ENCODE measurements at places on chromosomes 2 and 18. TPM values are rescaled to one million over a fixed set of nuclear protein-coding genes. Genes with fewer than 3 reads are reported as not detected.

The SOWAHC gene
- 19.9 TPM for total RNA-seq

The PDE1A gene
- 6.3 TPM for total RNA-seq

GRCh38 chr18:64379662-64380061, 230.8 kb upstream of the LINC00305 start:
- H3K27me3 ChIP-seq, result no peaks in the 10 kb centered on the region
- H3K36me3 ChIP-seq, result no peaks in the 10 kb centered on the region
- H3K4me3 ChIP-seq, result no peak overlapping the region
- H3K27ac ChIP-seq, result no peak overlapping the region
- no peaks in the 10 kb centered on the region for H3K4me1 ChIP-seq

The SLC20A1 gene
- 59.4 TPM for total RNA-seq

DNA sequence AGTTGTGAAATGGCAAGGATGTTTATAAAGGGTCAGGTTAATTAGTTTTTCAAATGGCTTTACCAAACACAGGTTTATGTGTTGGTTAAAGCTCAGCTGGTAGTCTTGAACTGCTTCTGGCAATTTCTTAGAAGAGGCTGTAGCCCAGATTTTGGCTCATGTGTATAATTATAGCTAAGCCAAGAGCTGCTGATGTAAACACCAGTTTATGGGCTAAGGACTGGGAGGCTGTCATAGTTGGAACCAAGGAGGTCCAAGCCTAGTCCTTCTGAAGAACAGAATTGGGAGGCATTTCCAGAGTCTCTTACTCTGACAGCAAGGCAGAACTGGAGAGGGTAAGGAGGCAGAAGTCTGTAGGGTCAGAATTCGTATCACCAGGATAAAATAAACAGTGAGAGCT, 25.4 kb downstream of the UBE2E3 start:
- H3K27me3 ChIP-seq, result no peaks in the 10 kb centered on the region
- no peaks in the 10 kb centered on the region for H3K36me3 ChIP-seq
- no peaks in the 10 kb centered on the region for H3K4me1 ChIP-seq
- no peak overlapping the region for H3K27ac ChIP-seq
- no peak overlapping the region for H3K4me3 ChIP-seq
- DNase-seq, result no peak

The MORN2 gene
- 6.4 TPM for total RNA-seq

GRCh38 chr2:48126162-48126561, 219.9 kb upstream of the FBXO11 start:
- no peaks in the 10 kb centered on the region for H3K4me1 ChIP-seq
- no peaks in the 10 kb centered on the region for H3K36me3 ChIP-seq
- DNase-seq, result no peak

Measured in upper lobe of right lung (tissue), 1 donor.